ENCODE measurements at places on chromosomes 7 and 10.

DNA sequence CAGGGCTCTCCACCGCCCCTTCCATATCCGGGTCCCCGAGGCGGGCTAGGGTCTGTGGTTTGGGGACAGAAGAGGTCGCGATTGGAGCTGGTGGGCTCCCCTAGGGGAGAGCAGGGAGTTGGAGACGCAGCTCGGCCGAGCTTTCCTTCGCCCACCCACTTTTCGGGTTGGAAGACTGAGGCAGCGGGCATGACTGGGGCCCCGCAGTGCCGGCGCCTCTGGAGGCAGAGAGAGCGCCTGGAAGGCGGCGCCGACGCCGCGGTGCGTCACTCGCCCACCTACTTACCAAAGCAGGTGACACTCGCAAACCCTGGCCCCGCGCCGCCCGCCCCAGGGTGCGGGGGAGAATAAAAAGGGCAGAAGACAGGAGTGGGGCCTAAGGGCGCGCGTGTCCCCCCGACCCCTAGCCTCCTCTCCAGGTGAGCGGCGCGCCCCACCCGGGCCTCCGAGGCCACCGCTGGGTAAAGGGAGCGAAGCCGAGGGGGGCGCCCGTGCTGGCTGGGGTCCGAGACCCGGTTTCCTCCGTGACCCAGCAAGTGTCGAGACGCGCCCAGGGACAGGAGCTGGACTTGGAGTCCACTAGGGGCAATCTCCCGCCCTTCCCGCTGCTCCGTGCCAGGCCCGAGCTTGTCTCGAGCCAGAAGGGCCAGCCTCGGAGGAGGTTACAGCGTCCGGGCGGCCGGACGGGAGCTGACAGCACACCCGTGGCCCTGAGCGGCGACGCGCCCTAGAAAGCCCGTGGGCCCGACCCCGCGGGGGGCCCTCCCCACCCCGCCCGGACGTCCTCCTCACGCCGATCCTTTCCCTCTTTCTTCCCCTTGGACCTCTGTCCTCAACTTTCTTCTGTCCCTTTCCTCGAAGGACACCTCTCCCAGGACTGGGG lies 34.4 kb upstream of the GRID1 start:
- no peak for DNase-seq

GRCh38 chr10:128546651-128547165 lies 420.5 kb upstream of the MKI67 start:
- DNase-seq, result no peak

DNA sequence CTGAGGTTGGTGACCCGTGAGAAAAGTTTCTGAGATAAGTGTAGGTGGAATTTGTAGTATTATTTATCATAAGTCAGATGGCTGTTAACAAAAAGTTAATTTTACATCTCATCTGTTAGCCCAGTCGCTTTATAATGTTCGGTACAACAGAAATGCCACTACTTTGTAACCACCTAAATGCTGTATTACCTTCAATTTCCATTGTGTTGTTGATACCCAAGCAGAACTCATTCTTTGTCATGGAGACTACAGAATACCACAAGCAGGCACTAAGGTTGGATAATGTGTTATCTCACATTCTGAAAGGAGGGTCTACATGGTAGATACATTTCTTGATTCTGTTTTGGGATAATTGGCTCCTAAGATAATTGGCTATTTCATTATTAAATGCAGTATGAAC lies 249.8 kb upstream of the KAT6B start:
- no peak for DNase-seq

- DNase-seq, result no peak
Observed at GRCh38 chr7:51075681-51076580, 240.7 kb downstream of the COBL start.

- no peak for DNase-seq
Observed at GRCh38 chr7:131623154-131623553, 66.7 kb upstream of the PODXL start.

- no peak for DNase-seq
Observed at GRCh38 chr7:3697472-3697871, 396.4 kb downstream of the SDK1 start.

- DNase-seq, result no peak
Observed at GRCh38 chr7:94420328-94420727, 25.6 kb downstream of the COL1A2 start.

DNA sequence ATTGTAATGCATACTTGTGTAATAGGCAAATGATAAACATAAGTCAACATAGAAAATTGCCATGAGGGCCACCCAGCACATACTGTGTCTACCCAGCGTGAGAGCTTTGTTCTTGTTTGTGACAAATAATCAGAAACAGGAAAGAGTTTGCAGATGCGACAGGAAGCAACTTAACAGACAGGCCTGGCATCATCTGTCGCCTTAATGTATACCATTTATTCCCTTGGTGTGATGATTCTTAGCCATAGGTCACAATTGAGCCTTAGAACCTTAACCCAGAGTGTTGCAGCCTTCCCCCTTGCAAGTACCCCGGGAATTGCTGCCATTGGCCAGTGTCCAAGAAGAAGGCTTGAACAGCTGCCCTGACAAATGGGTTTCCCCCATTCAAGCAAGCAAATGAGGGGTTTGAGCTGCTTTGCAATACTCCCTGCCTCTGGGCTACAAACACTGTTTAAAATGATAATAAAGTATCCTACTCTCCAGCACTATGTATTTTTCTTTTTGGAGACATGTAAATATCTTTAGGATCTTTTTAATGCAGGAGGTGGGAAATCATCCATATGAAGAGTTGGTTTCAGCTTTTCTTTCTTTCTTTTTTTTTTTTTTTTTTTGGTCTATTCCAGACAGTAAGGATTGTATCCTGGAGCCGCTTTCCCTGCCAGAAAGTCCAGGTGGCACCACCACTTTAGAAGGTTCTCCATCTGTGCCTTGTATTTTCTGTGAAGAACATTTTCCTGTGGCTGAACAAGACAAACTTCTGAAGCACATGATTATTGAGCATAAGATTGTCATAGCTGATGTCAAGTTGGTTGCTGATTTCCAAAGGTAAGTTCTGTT lies 80.0 kb downstream of the ZNF277 start:
- no peak for DNase-seq

DNA sequence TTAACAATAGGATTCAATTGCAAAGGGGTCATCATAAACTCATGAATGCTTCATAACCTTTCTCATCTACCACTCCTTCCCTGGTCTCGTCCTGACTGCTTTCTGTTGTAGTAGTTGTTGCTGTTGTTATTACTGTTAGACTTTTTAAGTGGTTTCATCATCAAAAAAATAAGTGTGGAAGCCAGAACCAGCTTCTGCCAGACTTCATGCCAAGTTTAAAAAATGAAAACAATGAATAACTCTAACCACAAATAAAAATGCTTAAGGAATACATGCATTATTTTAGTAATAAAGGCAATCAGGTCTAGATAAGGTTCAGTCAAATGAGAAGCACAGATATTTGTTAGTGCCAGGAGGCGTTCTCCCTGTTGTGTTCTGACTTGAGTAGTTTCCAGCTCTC lies 85.4 kb downstream of the PCLO start:
- DNase-seq, result no peak

Data from kidney epithelial cell (primary cell).